Activated CD4-positive, CD25-positive, alpha-beta regulatory T cell treated with anti-CD3 and anti-CD28 coated beads, Interleukin-2, amount 50 U/mL, for 24 hours (primary cell): ENCODE measurements at places on chromosomes 2 and 18.

- no peak for ATAC-seq
Observed at GRCh38 chr2:191892391-191892790, 45.5 kb upstream of the CAVIN2 start.

GRCh38 chr2:172446474-172447063 lies 19.2 kb downstream of the ITGA6 start:
- ATAC-seq: peak; percentile 54

DNA sequence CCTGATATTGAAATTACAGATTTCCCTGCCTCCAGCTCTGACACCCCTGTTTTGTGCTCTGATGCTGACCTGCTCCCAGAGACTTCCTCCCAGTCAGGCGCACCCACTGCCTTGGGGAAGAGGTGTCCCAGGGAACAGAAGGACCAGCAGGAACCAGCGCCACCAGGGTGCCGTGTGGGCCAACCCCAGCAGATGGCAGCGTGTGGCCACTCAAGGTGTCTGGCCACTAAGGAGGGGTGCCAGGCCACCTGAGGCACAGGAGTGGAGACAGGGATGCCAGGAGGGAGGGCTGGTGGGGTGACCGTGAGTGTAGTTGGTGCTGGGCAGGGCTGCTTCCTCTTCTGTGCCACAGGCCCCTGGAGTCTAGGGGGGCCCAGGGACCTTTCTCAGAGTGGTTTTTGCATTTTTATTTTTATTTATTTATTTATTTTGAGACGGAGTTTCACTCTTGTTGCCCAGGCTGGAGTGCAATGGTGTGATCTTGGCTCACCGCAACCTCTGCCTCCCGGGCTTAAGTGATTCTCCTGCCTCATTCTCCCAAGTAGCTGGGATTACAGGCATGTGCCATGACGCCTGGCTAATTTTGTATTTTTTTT lies 56.0 kb downstream of the TEX44 start:
- peak; percentile 77 for ATAC-seq

DNA sequence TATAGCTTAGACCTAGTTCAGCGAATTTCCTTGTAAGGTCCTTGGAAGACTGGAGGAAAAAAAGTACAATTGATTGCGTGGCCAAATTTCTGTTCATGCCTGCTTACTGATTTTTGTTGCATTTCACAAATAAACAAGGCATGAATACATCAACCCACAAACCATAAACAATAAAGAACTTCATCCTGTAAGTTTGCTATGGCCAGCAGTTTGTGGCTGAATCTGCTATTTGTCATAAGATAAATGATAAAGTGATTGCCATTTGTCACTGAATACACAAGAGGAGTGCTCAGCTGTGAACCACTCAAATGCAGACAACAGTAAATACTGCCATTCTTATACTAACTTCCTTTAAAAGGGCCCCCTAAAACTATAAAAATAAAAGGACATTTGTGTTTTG lies 259.5 kb downstream of the CCDC178 start:
- ATAC-seq: no peak

GRCh38 chr18:48799724-48800315 lies 150.9 kb downstream of the SMAD7 start:
- ATAC-seq: no peak

- ATAC-seq: no peak
Observed at GRCh38 chr2:9668687-9669345, 38.0 kb upstream of the YWHAQ start.

DNA sequence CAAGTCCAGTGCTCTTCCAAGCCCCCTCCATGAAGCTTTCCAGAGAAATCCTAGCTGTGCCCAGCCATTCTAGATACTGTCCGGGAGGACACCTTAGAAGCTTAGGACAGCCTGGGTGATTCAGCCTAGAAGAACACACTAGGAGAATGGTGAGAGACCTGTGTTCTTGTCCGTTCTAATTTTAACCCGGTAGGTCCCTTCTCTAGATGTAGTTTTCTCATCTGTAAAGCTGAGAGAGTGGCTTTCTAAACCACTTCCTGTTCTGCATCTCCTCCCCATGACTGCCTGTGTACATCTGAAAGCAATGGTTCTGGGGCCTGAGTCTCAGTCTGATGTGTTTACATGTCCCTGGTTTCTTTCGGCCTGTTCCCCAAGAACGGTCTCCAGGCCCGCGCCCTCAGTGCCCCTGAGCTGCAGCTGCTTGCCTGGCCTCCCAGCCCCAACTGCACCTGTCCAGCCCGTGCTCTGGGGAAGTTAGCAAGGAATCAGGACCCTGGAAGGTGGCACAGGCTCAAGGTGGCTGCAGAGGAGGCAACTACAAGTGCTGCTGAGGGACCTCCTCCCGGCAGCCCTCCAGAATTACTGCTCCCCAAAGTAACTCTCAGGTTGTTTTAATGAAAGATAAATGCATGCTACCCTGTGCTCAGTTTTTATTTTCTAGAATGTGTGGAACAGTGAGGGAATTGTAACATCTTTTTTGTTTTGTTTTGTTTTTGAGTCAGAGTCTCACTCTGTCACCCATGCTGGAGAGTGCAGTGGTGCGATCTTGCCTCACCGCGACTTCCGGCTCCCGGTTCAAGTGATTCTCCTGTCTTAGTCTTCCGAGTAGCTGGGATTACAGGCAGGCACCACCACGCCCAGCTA lies 105.9 kb downstream of the LBH start:
- ATAC-seq: peak; percentile 70

DNA sequence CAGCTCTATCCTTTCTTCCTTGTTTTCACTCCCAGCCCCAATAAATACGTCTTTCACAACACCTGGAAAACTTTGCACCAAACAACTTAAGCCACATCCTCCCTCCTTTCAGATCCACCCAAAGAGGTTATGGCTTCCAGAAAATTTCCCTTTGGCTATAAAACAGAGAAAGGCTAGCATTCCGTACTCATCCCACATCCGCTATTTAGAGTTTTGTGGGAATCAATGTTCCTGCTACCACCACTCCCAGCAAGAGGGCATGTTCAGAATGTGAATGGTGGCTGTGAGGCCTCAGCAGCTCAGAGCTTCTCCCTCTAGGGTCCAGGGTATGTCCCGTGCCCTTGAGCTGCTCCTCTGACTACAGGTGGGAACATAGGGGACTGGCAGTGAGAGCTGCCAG lies 214.6 kb downstream of the NCK2 start:
- no peak for ATAC-seq

- ATAC-seq: peak; percentile 68
Observed at GRCh38 chr18:2641638-2642037, 13.9 kb upstream of the SMCHD1 start.

- ATAC-seq: peak; percentile 87
Observed at GRCh38 chr2:31324016-31324633, 90.2 kb downstream of the EHD3 start.

DNA sequence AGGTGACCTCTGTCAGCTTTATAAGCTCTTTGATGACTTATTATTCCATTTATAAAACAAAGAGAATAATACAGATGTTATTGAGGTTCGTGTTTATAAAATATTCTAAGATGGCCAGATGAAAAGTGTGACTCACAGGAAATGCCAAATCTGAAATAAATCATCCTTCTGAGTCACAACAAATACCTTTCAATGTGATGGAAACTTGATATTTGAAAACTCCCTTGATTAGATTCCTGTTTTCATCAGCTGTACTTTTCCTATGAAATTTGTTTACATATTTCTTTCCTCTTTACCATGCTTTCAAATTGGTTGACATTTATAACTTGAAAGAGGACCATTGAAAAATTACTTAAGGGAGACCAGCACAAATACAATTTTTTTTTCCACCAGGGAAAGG lies 30.6 kb upstream of the PPP1R1C start:
- no peak for ATAC-seq

GRCh38 chr2:236758406-236758805 lies 188.8 kb downstream of the ACKR3 start:
- no peak for ATAC-seq

GRCh38 chr2:62313449-62314227 lies 117.7 kb downstream of the B3GNT2 start:
- ATAC-seq: peak; percentile 68

- no peak for ATAC-seq
Observed at GRCh38 chr2:6644261-6644660, 221.4 kb downstream of the CMPK2 start.

GRCh38 chr18:24270937-24271380 lies 126.7 kb downstream of the OSBPL1A start:
- no peak for ATAC-seq

- peak; percentile 49 for ATAC-seq
Observed at GRCh38 chr18:56257205-56257604, 381.2 kb downstream of the TXNL1 start.

GRCh38 chr2:84474176-84474575 lies 15.1 kb upstream of the SUCLG1 start:
- no peak for ATAC-seq

DNA sequence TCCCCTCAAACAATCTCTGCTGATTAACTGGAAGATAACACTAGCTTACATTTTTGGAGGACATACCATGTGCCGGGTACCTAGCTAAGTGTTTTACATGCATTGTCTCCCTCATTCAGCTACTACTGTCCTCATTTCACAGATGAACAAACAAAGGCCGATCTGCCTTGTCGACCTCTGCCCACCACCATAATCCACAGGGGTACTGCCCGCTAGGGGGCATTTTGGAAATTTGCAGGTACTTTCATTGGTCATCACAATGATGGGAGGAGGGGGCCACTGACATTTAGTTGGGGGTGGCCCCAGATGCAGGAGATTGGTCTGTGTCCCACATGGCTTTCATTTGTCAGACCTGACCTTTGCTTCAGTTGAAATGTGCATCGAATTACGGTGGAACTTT lies 3.9 kb upstream of the TMEM163 start:
- ATAC-seq: no peak

GRCh38 chr2:148642112-148642744 lies 2.3 kb upstream of the EPC2 start:
- ATAC-seq: no peak

GRCh38 chr2:190551928-190552327 lies 17.4 kb upstream of the NEMP2 start:
- ATAC-seq: no peak

- ATAC-seq: no peak
Observed at GRCh38 chr2:15982285-15983044, 42.1 kb downstream of the MYCN start.

GRCh38 chr2:197273485-197273884 lies 37.1 kb downstream of the ANKRD44 start:
- no peak for ATAC-seq
